ENCODE measurements at places on chromosomes 7 and 10.

GRCh38 chr7:22992874-22993840, 20.8 kb downstream of the HYCC1 start:
- no peak for DNase-seq

DNA sequence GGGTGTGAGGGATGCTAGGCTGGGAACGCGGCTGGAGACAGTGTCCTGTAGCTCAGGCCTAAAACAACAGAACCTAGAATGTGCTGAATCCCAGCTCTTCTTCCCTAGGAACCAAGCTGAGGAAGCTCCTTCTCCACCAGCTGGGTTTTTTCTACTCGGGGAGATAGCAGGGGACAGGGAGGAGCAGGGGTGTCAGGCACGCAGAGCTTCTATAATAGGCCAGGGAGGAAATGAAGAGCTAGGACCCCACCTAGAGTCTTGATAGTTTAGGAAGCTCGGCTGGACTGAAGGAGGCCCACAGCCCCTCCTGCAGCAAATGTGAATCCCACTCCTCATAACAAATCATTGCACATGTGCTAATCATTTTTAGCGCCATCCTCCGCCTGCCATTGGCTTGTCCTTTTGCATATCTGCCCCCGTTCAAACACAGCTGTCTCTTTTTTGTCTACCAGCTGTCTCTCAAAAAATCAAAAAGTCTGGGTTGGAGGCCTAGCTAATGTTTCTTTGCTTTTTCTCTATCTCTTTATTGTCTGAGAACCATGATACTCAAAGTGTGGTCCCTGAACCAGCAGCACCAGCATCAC, 24.1 kb upstream of the FAM180A start:
- DNase-seq = no peak

DNA sequence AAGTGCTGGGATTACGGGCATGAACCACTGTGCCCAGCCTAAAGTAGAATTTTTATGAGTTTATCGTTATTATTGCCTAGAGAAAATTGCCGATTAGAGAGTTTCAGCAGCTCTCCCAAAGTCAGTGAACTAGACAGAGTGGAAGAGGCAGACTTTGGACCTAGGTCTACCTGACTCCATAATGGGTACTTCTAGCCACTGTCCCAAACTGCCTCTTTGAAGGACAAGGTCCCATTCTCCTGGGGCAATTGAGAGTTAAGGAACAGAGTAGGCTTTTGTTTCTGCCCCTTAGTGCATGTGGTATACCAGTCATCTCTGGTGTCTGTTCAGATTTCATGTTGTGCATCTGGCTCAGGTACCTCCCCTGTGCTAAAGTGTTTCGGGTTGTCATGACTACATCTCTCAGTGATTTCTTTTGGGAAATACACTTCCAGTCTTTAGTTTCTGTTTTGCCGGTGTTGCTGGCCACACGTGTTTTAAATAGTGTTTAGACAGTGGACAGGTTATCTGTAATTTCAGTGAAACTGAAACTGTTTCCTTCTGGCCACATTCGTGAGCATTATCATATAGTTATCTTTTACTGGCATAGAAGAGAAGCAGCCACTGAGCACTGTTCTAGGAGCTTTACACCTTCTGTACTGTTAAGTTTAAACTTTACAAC, 4.7 kb downstream of the TMEM236 start:
- no peak for DNase-seq

DNA sequence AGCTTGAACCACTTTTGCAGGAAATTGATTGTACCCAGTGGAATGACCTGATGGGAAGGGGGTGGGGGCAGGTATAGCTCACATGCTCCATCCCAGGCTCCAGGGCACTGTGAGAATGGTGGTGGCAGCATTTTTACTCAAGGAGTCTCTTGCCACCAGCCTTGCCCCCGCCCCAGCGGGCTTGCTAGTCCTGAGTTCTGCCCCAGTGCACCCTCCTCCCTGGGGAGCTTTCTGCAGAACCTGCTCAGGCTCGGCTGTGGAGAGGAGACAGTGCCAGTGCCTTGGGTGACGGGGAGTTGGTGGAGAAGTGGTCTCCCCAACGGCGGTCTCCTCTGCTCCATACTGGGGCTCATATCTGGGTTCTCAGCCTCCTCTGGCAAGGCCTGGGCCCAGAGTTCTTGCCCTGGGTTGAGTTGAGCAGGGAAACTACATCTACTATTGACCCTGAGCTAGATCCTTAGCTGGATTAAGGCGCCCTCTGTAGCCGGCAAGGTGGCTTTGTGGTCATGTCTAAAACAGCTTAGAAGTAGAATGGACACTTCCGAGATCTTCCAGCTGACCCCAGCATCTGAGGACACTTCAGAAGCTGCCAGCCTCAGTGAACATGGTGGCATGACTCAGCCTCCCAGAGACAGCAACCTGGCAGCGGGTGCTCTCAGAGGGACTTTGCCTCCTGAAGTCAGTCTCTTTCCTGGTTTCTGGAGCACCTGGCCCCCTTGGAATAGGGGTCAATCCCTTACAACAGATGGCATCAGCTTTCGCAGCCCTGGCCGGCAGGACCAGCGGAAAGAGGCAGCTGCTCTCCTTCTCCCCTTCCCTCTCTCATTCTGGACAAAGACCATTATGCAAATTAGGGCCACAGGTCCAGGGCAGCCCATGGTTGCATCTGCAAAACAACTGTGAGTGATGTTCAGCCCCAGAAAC, 363.4 kb upstream of the MKI67 start:
- no peak for DNase-seq

GRCh38 chr10:98892523-98892922, 343.1 kb downstream of the HPSE2 start:
- no peak for DNase-seq

- DNase-seq = no peak
Observed at GRCh38 chr10:103915796-103916195, 2.2 kb downstream of the STN1 start.

GRCh38 chr7:36338256-36338655, 51.4 kb upstream of the ANLN start:
- no peak for DNase-seq

DNA sequence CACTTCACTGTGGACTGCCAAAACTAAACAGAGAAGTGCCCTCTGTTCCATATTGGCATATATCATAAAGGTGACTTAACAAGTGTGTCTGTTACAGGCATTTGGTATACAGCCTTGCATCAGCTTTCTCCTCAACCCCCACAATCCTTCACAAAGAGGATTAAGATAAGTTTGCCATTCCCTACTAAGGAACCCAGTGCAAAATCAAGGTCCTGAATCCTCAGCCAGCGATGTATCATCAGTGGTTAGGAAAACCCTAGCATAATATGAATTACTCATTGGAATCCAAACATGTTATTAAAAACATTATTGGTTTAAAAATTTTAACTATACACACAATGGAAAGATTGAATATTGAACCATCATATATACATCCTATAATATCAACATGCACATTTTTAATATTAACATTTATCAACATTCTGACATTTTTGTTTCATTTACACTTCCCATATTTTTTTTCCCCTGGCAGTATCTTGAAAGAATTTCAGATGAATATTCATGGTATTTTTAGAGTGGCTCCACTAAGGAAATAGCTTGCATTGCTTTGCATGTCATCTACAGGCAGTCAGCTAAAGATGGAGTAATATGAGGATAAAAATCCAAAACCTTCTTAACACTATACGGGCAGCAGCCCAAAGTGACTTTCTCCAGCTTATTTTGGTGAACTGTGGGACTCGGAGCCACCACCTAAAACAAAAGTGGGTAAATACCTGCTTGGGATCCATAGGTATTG, 215.6 kb upstream of the CHRM2 start:
- DNase-seq = no peak

DNA sequence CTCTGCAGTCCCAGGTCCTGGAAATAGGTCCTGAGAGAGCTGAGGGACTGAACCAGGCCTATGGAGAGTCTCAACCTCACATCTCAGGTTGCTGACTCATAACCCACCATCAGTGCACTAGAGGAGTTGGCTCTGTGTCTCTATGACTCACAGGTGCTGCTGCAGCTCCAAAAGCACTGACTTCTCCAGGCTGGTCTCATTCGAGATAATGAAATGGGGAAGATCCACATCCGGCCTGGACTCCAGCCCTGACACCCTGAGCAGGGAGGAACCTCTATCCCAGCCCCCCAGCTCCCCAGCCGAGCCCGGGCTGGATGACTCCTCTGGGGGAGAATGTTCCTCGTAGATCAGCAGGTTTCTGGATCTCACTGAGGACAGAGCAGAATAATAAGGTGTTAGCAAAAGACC, 35.5 kb upstream of the DGKI start:
- no peak for DNase-seq

DNA sequence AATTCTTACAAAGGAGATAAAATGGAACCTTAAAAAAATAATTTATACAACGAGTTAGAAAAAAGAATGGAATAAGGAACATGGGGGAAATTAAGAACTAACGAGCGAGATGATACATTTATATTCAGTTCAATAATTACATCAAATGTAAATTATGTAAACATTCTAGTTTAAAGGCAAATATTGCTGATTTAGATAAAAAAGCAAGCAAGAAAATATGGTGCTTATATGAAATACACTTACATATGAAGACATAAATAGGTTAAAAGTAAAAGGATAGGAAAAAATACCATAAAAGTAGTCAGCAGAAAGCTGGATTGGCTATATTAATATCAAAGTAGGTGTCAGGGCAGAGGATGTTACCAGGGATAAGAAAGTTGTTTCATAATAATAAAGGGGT, 127.0 kb upstream of the AHR start:
- no peak for DNase-seq

- DNase-seq = no peak
Observed at GRCh38 chr10:33009244-33010131, 51.5 kb upstream of the ITGB1 start.

DNA sequence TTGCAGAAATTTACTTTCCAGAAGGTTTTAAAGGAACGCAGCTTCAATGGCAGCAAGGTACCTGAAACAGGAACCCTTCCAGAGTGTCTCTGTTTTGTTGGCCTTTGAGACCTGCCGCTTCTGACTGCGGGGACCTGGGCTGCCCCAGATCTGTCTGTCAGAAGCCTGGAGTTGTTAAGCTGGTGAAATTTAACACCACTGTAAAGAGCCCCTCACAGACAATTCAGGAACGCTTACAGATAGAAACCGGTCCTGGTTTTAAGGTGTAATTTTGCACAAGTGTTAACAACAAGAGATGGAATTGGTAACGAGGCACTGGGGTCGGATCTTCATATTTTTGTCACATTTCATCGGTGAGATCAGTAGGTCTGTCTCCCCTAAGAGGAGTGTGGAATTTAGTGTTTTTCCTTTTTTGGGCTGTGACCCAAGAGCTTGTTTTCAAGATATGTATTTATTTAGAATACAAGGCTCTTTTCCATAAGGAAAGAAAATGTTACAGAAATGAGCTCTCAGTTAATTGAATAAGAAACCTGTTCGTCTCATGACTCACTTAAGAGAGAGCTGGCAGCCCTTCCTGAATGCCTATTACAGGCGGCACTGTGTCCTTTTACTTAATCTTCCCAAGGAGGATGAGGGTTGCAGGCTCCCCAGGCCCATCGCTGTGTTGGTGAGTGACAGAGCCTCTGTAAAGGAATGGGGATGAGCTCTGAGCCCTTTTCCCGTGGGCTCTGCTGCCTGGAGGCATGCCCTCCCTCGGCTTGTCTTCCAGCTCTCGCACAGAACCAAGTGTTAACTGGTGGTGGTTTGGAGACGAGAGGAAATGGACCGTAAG, 168.7 kb downstream of the CUX1 start:
- no peak for DNase-seq

- DNase-seq = no peak
Observed at GRCh38 chr7:24368161-24368560, 84.2 kb downstream of the NPY start.

DNA sequence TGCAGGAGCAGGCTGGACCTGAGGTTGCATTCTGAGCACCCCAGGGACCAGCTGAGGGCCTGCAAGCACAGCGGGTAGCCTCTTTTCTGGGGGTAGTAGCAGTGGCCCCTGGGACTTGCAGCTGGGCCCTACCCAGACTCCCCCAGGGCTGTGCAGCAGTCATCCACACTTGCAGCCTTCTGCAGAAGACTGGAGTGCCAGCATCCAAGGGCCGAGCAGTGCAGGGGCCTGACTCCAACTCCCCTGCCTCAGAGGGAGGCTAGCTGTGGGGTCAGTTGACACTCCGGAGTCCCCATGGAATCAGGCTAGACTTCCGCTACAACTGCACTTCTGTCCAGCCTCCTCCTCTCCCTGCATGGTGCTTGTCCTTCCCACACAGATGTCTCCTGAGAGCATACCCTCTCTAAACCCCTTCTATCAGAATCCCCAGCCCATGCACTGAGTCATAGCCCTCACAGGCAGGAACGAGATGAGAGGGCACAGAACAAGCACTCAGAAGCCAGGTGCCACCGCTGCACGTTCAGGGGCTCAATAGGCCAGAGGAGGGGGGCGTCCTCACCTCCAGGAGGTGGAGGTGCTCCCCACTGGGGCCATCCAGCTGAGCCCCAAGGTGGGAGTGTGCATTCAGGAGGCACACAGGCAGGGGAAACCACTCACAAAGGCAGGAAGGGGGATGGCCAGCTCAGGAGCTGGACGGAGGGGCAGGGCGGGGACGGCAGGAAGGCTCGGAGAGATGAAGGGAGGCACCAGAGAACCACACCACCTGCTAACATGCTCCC, 7.5 kb downstream of the RASGEF1A start:
- DNase-seq = no peak

Data from cortex of kidney (tissue), 1 donor.